ENCODE measurements at places on chromosomes 4 and X.

DNA sequence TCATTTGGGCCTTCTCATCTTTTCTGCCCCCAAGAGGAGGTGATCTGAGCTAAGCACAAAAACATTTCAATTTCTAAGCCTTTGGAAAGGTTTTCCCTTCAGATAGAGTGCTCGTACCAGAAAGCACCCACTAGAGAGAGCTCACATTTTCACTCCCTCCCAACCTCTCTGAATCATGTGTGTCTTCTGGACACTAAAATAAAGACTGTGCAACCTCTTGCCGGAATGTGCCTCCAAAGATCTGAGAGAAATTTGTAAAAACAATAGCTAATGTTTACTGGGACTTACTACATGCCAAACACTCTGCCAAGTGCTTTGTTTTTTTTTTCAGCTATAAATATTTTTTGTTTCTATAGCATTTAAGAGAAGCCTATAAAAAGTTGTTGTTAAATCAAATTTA is 120.6 kb upstream of the LNX1 start:
- no peak overlapping the region for H3K27ac ChIP-seq
- H3K4me3 ChIP-seq, result no peak overlapping the region
- DNase-seq, result no peak

DNA sequence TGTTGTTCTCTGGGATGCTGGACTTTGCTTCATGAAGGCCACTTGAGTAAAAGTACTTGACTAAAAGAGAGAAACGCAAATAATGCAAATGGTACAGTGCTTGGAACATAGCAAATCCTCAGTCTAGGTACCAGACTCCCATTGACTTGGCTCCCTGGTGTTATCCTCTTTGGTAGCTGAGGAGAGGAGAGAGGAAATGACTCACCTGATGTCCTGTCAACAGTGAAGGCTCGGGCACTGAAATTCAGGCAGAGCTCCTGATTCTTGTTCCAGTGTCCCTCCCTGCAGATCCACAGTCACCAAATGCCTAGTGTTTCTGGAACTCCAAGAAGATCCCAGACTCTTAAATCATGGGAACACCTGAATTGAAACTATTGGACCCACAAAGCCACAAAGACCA is 22.5 kb upstream of the TCEAL4 start:
- no peak for DNase-seq
- no peaks in the 10 kb centered on the region for H3K4me1 ChIP-seq
- H3K27ac ChIP-seq, result no peak overlapping the region
- H3K4me3 ChIP-seq, result no peak overlapping the region
- H3K36me3 ChIP-seq, result no peaks in the 10 kb centered on the region
- no peaks in the 10 kb centered on the region for H3K27me3 ChIP-seq

GRCh38 chrX:136835761-136836160 is 44.8 kb downstream of the RBMX start:
- H3K27ac ChIP-seq, result no peak overlapping the region
- DNase-seq, result no peak
- H3K27me3 ChIP-seq, result no peaks in the 10 kb centered on the region
- no peaks in the 10 kb centered on the region for H3K36me3 ChIP-seq

- H3K27ac ChIP-seq, result peak within 1 kb of the TSS; percentile 19
- peaks cover 10% of the 10 kb centered on the region for H3K4me1 ChIP-seq
- DNase-seq, result peak; percentile 89
- H3K27me3 ChIP-seq, result no peaks in the 10 kb centered on the region
Measured at GRCh38 chr4:2059046-2059725, at the start of gene NAT8L. NAT8L (plus strand) TSS chr4:2059327; CDS start chr4:2059512, 185 bp downstream.

DNA sequence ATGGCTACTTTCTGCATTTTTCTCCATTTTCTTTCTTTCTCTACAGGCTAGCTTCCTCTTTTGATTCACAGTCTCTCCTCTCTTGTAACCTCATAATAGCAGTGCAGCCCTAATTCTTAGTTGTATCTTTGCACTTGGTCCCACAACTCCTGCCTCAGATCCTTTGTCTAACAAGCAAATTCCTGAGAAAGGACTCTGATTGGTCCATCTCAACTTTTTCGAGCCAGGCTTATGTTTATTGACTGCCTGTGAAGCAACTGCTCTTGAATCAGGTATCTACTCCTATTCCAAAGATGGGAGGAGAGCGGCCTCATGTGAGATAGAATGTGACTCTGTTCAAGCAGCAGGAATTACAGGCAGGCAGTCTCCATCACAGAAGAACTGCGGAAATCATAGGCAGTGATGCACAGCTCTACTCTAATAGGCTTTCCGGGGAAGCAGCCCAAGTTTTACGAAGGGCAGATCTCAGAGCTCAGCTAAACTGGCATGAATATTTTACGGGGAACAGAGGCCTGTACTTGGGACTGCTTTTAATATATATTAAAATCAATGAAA is 123.5 kb downstream of the GABRB1 start:
- no peaks in the 10 kb centered on the region for H3K27me3 ChIP-seq
- H3K27ac ChIP-seq, result no peak overlapping the region
- H3K4me3 ChIP-seq, result no peak overlapping the region
- DNase-seq, result no peak
- H3K36me3 ChIP-seq, result no peaks in the 10 kb centered on the region

DNA sequence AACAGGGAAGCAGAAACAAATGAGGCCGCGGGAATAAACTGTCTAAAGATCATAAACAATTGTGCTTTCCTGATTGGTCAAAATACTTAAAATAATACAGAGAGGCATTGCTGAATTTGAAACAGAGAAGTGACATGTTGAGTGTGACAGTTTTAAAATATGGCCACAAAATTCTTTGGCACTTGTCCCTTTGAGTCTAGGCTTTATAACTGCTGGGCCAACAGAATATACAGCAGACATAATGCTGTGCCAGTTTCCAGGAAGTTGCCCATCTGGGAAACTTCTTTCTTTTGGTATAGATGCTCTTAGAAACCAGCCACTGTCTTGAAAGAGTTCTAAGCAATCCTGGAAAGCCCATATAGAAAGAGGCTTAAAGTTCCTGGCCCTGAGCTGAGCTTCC is 668.4 kb downstream of the CENPC start:
- H3K27me3 ChIP-seq, result no peaks in the 10 kb centered on the region
- no peak overlapping the region for H3K27ac ChIP-seq
- H3K4me3 ChIP-seq, result no peak overlapping the region
- no peaks in the 10 kb centered on the region for H3K36me3 ChIP-seq
- DNase-seq, result no peak

GRCh38 chrX:154485150-154486051 is 1.0 kb downstream of the UBL4A start:
- peaks cover 7% of the 10 kb centered on the region for H3K4me1 ChIP-seq
- H3K4me3 ChIP-seq, result peak overlapping the region; percentile 44
- no peaks in the 10 kb centered on the region for H3K27me3 ChIP-seq
- no peak overlapping the region for H3K27ac ChIP-seq
- no peaks in the 10 kb centered on the region for H3K36me3 ChIP-seq

DNA sequence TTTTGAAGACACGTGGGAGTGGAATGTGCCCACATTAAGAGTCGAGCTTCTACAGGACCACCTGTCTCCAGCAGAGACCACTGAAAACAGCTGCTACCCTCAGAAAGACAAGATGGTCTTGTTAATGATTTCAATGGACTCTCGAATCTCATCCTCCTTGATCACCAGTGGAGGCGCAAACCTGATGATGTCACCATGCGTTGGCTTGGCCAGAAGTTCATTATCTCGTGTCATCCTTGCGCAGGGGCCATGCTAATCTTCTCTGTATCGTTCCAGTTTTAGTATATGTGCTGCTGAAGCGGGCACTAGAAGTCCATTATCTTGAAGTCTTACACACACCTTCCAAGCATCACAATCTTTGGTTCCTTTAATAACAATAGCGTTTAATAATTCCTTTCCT is 23.3 kb downstream of the SPACA5B start:
- no peak for DNase-seq
- no peaks in the 10 kb centered on the region for H3K4me1 ChIP-seq
- H3K27me3 ChIP-seq, result no peaks in the 10 kb centered on the region
- no peak overlapping the region for H3K27ac ChIP-seq
- H3K4me3 ChIP-seq, result no peak overlapping the region

DNA sequence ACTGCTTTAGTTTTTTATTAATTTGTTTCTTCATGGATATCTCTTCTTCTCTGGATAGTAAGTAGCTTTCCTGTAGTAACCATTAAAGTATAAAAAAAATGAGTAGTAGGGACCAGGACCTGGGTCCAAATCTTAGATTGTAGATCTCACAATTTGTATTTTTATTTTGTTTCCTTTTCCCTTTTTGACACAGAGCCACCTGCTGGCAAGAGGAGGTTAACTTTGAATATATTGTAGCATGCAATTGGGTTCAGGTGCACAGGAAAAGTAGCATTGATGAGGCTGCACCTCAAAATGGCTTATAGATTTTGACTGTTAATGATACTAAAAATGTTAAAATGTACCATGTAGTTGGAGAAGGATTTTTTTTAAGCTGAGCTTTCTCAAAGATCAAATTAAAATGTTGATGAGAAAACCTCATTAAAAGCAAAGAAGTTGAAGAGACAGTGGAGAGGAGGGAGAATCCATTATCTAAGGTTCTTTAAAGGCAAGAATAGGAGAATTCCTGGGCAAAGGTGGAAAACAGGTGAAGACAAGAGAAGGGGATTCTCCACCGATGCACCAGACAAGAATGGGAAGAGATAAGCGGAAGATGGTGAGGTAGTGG is 48.3 kb upstream of the HPGDS start:
- H3K27ac ChIP-seq, result no peak overlapping the region
- DNase-seq, result peak; percentile 16
- no peaks in the 10 kb centered on the region for H3K4me1 ChIP-seq
- no peaks in the 10 kb centered on the region for H3K36me3 ChIP-seq

DNA sequence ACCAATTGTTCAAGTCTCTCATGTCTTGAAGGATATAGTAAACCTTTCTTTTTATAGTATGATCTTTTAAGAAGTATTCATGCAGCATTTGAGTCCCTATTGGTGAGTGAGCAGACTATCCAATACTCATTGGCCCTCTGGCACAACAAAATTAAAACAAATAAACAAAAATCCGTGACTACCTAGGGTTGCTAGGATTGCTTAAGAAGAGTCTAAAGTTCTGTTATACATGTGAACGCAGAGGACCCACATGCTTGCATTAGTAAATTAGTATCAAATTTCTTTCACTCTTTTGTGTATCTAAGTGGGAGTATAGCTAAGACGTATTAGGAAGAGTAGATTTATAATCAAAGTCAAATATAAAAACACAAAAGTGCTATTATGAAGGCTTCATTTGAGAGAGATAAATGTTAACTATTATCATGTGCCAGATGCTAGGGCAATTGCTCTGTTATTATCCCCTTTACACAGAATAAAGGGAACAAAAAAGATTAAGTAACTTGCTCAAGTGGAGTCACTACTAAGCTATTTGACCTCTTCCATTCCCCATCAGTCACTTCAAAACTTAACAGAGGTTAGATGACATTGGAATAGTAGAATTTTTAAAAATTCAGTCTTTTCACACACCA is 29.2 kb upstream of the LARP1B start:
- no peak overlapping the region for H3K4me3 ChIP-seq
- H3K4me1 ChIP-seq, result no peaks in the 10 kb centered on the region
- no peaks in the 10 kb centered on the region for H3K27me3 ChIP-seq
- no peak overlapping the region for H3K27ac ChIP-seq
- DNase-seq, result no peak

GRCh38 chr4:108919226-108919893 is 156.5 kb upstream of the ETNPPL start:
- H3K4me3 ChIP-seq, result no peak overlapping the region
- no peak for DNase-seq
- H3K27ac ChIP-seq, result no peak overlapping the region

- no peak overlapping the region for H3K4me3 ChIP-seq
- H3K27ac ChIP-seq, result no peak overlapping the region
- DNase-seq, result no peak
- H3K27me3 ChIP-seq, result no peaks in the 10 kb centered on the region
- H3K4me1 ChIP-seq, result no peaks in the 10 kb centered on the region
Measured at GRCh38 chrX:113400193-113400704, 559.6 kb upstream of the AMOT start.

DNA sequence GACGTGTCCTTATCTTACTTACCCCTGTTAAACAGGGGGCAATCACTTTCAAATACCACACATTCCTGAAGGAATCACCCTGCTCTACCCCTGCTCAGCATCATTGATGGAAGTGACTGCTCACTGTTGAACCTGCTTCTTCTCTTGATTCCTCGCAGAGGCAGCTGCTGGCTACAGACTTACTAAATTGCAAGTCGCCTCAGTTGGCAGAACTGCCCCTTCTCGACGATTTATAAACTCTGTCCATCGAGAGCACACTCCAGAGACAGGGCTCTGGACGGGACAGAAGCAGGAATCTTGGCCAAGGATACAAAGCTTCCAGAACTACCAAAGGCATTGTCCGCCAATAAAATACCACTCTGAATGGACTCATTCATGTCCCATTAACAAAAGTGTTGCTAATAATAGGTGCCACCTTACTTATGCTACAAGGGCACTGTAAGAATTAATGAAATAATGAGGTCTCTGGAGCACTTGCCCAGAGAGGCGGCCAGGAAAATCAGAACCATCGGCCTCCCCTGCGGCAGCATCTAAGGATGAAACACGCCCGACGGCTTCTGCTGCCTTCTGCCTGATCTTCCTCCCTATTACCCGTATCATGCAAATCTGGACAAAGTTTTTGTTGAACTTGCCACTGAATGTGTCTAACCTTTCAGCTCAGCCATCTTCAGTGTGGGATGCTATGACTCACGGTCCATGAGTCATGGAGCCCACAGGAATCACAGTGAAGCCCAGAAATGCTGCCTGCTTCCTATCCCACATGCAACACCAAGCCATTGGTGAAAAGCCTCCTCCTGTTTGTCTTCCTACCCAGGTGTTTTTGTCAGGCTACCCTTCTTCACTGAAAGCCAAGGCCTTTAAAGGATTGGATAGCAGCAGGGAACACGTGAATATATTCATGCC is 164.9 kb downstream of the MAML3 start:
- no peak overlapping the region for H3K4me3 ChIP-seq
- H3K36me3 ChIP-seq, result no peaks in the 10 kb centered on the region
- H3K27me3 ChIP-seq, result no peaks in the 10 kb centered on the region
- no peak overlapping the region for H3K27ac ChIP-seq

- H3K27me3 ChIP-seq, result no peaks in the 10 kb centered on the region
- H3K4me1 ChIP-seq, result no peaks in the 10 kb centered on the region
- H3K27ac ChIP-seq, result no peak overlapping the region
- no peak overlapping the region for H3K4me3 ChIP-seq
Measured at GRCh38 chrX:6959006-6959405, 188.5 kb upstream of the STS start.

DNA sequence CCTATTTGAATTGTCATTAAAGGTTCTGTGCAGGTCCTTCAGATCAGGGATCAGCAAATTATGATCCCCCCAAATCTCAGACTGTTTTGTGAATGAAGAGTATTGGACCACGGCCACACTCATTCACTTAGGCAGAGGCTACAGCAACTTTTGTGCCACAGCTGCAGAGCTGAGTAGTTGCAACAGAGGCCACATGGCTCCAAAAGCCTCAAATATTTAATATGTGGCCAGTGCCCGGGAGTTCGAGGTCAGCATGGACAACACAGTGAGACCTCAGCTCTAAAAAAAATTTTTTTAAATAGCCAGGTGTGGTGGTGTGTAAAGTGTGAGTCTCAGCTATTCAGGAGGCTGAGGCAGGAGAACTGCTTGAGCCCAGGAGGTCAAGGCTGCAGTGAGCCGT is 100.7 kb downstream of the NSUN7 start:
- H3K27ac ChIP-seq, result no peak overlapping the region
- H3K4me1 ChIP-seq, result peaks cover 7% of the 10 kb centered on the region
- no peaks in the 10 kb centered on the region for H3K36me3 ChIP-seq
- DNase-seq, result no peak
- no peaks in the 10 kb centered on the region for H3K27me3 ChIP-seq
- no peak overlapping the region for H3K4me3 ChIP-seq

GRCh38 chr4:173318648-173319211 is 15.4 kb downstream of the HMGB2 start:
- no peaks in the 10 kb centered on the region for H3K36me3 ChIP-seq
- no peak overlapping the region for H3K4me3 ChIP-seq
- DNase-seq, result no peak
- H3K27ac ChIP-seq, result no peak overlapping the region
- H3K4me1 ChIP-seq, result no peaks in the 10 kb centered on the region
